Diencephalon (tissue), 1 donor: ENCODE measurements at places on chromosomes 11 and 22. TPM values are rescaled to one million over a fixed set of nuclear protein-coding genes. Genes with fewer than 3 reads are reported as not detected.

The AGBL2 gene
- 1.8 TPM for total RNA-seq

The KDELR3 gene
- total RNA-seq: 1.2 TPM

The KCNK7 gene
- not detected for total RNA-seq

The BIK gene
- 0.46 TPM for total RNA-seq

The SNX32 gene
- 7.6 TPM for total RNA-seq

The CHID1 gene
- total RNA-seq: 37.4 TPM

The TSPAN32 gene
- total RNA-seq: 0.69 TPM

The EXT2 gene
- total RNA-seq: 100 TPM

The SPA17 gene
- 16.4 TPM for total RNA-seq

The SH3BP1 gene
- total RNA-seq: 0.92 TPM

The PATE2 gene
- 2.1 TPM for total RNA-seq

The OR4P4 gene
- total RNA-seq: not detected

The MFRP gene
- total RNA-seq: 0.23 TPM

The CHRNA10 gene
- 0.92 TPM for total RNA-seq

The SPI1 gene
- total RNA-seq: 1.8 TPM

The HBG1 gene
- total RNA-seq: 3.5 TPM

The CDC42BPG gene
- 2.1 TPM for total RNA-seq

The APOL6 gene
- 3.5 TPM for total RNA-seq

The CHADL gene
- total RNA-seq: 3.7 TPM

The PAK1 gene
- total RNA-seq: 98.0 TPM

The DDI1 gene
- not detected for total RNA-seq

The USP47 gene
- 130 TPM for total RNA-seq

The SLC22A12 gene
- total RNA-seq: not detected

The MS4A4E gene
- total RNA-seq: not detected

The SERPING1 gene
- 9.5 TPM for total RNA-seq

The LAYN gene
- 2.5 TPM for total RNA-seq

The CECR2 gene
- 6.0 TPM for total RNA-seq

The KIRREL3 gene
- total RNA-seq: 30.0 TPM

The OR2AG2 gene
- total RNA-seq: 1.4 TPM

The WBP2NL gene
- total RNA-seq: 4.2 TPM

The PTGDR2 gene
- 1.8 TPM for total RNA-seq

The OSM gene
- total RNA-seq: 0.23 TPM

The CCDC34 gene
- 11.3 TPM for total RNA-seq
